Esophagus squamous epithelium (tissue), 5 donors: ENCODE measurements at places on chromosomes 7 and 10.

- DNase-seq = no peak
Observed at GRCh38 chr10:97159646-97160305, 26.0 kb downstream of the SLIT1 start.

DNA sequence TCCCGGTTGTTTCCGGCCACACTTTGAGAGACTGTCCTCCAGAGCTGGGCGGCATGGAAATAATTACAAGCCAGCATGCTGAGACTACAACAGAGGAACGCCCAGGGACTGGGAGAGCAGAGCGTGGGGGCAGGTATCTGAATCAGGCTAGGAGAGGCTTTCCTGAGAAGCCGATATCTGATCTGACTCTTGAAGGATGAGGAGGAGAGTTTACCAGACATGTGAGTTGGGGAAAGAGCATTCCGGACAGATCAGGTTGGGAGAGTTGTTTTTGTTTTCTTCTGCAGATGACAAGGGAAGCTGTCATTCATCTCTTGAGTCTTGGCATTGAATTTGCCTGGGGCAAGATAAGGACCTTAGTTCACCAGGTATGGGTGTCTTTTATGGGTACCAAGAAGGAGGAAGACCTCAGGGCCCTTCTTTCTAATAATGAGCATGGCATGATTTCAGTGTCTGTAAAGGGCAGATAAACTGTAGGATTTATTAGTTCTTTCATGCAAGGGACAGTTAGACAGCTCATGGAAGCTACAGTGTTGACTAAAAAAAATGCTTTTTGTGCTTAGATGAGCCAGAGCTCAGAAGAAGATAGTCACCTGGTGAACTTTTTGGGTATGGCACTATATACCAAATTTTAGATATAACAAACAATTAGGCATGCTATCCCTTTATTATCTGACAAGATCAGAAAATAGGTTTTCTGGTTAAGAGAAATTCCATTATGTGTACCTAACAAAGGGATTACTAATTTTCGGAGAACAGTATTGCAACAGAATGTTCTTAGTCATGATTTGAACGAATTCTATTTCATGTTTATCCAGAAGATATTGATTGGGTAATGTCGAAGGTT, 36.2 kb downstream of the WBP1L start:
- DNase-seq = no peak

DNA sequence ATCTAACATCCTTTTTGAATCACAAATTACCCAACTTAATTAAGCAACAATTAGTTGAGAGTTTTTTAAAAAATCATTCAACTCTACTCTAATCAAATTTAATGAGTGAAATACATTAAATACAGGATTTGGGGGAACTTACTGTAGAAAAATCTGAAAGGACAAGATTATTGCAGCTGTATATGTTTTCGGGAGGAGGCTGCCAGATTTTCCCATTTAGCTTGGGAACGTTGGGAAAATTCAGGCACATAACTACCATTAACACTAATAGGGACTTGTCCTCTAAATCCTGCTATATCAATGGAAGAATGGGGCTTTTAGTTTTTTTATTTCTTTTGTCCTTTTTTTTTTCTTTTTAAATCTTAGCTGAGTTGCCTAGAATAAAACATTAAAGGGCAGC, 691.4 kb upstream of the FZD8 start:
- DNase-seq = no peak

- DNase-seq = no peak
Observed at GRCh38 chr10:61904733-61905725, 3.5 kb downstream of the ARID5B start.

DNA sequence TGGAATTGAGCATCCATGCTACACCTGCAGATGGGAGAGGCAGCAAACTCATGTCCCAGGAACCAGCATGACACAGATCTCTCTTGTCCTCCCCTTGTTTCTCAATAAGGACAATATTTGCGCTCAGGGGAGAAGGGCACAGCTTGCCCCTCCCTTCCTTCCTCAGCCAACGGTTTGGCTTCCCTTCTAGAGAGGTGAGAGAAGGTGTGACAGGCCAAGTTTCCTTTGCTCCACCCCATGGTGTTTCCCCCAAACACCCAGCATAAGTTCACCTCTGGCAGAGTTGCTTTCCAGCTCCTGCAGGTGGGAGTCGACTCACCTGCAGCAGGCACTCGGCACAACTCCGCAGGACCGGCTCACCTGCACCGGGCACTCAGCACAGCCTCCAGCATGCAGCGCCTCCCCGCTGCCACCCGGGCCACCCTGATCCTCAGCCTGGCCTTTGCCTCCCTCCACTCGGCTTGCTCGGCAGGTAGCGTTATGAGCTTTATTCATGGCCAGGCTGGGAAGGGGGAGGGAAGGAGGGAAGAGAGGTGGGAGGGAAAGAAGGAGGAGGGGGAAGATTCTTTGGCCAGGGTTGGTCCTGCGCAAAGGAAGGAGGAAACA, at the start of the genes ATP6V0A4 and TMEM213:
TSS of gene ATP6V0A4 (minus strand) at position 482 of the 606 bp plus-strand sequence. CDS start 26,949 bp downstream, outside the sequence.
TSS of gene TMEM213 (plus strand) at position 280 of the 606 bp plus-strand sequence. CDS start at position 391, 111 bp downstream.
- DNase-seq = no peak

DNA sequence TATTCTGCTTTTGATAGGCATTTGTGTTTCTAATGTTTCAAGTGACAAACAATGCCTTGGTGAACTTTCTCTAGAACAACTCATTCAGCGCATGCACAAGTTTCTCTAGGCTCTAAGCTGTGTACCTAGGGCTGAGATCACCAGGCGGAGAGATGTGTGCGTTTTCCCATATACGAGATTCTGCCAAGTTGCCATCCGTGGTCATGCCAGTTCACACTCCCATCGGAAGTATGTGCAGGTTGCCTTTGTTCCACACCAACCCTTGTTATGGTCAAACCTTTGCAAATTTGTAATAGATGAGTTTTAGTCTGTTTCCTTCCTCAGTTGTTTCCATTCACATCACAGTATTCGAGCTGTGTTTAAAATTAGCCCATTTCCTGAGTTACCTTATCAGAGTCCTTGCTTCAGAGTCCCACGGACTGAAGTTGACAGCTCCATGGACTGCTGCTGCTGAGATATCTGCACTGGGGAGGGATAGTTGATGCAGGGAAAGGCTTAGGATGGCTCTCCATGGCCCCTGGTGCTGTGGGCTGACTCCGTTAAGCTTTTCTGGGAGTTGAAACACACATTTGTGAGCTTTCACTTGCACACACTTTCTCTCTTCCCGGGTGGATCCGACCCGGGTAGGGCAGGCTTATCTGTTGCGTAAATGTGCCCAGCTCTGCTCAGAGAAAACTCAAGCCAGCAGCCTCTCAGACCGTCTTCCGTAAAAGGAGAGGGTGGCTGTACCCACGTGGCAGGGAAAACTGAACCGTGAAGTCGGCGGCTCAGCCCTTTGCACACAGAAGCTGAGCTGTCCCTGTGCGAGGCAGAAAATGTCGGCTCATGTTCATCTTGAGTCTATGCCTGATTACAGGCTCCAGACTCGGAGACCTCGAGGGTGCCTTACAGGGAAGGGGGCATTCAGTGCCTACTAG, 49.4 kb downstream of the HK1 start:
- no peak for DNase-seq

GRCh38 chr7:2757904-2758672, 70.1 kb downstream of the AMZ1 start:
- no peak for DNase-seq

- no peak for DNase-seq
Observed at GRCh38 chr10:110323503-110323902, 18.8 kb upstream of the SMNDC1 start.

- DNase-seq = no peak
Observed at GRCh38 chr10:3803927-3804741, 19.1 kb upstream of the KLF6 start.

- DNase-seq = no peak
Observed at GRCh38 chr7:37304921-37305320, 143.7 kb downstream of the ELMO1 start.

GRCh38 chr10:71371750-71372166, 25.0 kb upstream of the CDH23 start:
- DNase-seq = no peak
